ENCODE measurements at places on chromosomes 1 and 21.

GRCh38 chr1:32159189-32159588 lies 20.3 kb upstream of the TXLNA start:
- no peak for DNase-seq

- DNase-seq: no peak
These were observed 7.1 kb downstream of the DMRTA2 start for GRCh38 chr1:50416150-50416527.

DNA sequence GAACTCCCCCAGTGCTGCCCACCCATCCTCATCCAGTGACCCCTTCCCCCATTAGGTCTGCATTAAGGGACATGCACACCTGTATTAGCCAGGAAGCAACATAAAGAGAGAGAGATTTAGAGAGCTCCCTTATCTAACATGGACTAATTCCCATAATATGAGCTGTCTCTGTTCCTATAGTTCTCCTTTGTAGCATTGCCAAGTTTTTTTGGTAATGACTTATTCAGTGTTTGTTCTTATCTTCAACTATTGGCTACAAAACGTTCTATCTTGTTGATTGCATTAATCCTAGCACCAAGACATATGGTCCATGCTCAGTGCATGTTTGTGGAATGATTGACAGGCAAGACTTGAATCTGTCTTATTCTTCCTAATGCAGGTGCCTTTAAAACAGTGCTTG lies 264.0 kb downstream of the ADGRL2 start:
- no peak for DNase-seq

DNA sequence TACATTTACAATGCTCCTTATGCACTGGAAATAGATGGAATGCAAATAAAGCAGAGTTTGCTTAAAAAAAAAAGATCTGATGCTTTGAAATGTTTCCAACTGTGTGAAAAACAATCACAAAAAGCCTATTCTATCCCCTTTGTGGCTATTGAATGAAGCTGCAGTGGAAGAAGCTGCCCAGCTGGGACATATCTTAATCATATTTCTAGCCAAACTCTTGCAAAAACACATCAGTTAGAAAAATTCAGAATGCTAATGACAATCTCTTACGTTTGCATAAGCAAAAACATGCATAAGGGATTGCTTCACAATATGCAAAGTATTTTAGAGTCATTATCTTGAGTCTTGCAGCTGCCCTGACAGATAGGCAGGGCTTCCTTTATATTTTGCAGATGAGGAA lies 526.4 kb upstream of the USP24 start:
- DNase-seq: no peak

DNA sequence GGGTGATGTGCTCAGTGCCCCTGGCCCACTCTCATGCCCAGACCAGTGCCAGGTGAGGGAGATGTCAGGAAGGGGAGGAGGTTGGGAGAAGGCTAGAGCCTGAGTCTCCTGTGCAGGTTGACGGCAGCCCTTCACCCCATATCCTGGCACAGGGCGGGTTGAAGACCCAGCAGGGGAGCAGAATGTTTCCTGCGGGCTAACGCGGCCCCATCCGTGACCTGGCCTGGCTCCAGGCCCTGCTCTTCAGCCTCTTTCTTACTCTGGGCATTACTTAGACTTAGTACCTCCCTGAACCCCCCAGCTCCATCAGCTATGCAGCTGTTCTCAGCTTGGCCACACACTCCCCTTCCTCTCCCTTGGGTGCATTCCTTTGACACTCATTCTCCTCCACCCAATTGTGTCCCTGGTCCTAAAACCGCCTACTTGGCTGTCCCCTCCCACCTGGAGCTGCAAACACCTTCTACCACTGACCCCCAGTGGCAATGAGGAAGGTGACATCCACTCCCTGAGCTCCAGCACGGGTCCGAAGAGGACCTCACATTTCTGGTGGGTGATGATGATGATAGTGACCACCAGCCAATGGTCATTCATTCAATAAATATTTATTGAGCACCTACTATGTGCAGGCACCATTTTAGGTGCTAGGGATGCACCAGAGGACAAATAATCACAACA lies 179.0 kb downstream of the PTPRU start:
- DNase-seq: no peak

DNA sequence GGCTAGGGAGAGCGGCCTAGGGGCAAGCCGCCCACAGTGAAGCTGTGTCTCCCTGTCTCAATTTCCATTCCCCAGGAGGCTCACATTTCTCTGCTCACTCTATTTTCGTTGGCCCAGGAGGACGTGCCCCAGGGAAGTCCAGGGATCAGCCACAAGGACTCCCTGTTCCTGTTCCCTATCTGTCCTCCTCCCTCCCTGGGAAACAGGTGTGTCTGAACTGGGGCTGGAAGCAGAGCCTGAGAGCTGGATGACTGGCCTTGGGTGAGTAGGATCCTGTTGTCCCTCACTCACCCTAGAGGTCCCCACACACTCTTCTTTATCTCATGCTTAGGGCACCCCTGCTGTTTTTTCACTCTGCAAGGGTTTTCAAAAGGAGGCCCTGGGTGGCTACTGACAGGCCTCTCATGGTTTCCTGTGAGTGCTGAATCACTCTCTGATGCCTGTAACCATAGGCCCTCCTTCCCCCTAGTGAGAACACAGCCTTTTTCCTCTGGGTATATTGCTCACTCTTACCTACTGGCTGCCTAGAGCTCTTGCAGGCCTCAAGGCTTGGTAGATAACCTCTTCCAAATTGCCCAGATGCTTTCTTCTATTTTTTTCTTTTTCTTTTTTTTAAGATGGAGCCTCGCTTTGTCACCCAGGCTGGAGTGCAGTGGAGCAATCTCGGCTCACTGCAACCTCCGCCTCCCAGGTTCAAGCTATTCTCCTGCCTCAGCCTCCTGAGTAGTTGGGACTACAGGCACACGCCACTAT lies 3.3 kb upstream of the UTP11 start:
- peak; percentile 71 for DNase-seq

- no peak for DNase-seq
These were observed 59.8 kb upstream of the SLC35F3 start for GRCh38 chr1:233844692-233845091.

DNA sequence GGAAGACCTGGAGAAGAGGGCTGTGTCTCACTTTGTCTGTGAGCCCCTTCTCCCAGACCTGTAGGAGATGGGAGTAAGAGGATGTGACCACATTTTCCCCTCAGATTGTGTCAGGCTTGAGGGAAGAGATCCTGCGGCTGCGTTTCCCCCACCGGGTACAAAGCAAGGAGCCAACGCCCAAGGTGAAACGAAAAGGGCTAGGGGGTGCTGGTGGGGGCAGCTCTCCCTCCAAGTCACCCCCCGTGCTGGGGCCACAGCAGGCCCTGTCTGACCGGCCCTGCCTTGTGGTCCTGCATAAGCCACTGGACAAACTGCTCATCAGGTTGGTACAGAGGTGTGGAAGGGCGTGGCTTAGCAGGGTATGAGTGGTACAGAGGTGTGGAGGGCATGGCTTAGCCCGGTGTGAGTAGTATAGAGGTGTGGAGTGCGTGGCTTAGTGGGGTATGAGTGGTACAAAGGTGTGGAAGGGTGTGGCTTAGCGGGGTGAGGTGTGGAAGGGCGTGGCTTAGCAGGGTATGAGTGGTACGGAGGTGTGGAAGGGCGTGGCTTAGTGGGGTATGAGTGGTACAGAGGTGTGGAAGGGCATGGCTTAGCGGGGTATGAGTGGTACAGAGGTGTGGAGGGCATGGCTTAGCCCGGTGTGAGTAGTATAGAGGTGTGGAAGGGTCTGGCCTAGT lies 30.6 kb downstream of the HYI start:
- DNase-seq: no peak

DNA sequence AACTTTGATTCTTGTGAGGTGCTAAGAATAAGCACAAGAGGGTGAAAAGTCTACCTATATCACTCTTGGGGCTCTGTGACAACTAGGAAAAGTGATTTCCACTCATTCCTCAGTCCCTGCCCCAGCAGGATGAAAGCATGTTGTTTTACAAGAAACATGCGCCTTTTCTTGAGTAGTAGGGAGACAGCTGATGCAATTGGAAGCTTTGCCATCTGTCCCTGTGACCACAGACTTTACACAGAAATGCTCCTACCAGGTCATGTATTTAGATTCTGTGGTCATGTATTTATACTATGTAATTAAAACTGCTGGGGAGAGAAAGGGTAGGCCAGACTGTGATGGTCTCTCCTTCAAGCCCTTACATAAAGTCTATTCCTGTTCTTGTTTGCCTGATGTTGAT lies 445.5 kb downstream of the PTPRC start:
- no peak for DNase-seq

DNA sequence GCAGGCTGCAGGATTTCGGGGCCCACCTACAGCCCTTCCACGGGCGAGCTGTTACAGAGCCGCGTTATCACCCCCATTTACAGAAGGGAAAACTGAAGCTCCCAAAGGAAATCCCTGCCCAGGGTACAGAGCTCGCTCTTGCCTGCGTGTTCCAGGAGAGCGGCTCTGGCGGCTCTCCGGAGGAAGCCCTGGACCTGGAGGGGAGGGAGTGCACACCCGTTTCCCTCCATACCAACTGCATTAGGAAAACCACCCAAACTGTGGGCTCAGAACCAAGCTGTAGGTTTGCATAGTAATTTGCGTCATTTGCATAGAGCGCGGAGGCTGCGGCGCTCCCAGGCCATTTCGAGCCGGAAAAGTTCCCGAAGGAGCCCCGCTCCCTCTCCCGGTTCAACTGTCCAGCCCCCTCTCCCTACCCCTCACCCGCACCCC lies 24.7 kb upstream of the ADGRB2 start:
- DNase-seq: no peak

GRCh38 chr21:44503901-44504399 lies 36.0 kb downstream of the KRTAP10-1 start:
- DNase-seq: no peak

GRCh38 chr21:43571976-43572375 lies 87.3 kb downstream of the HSF2BP start:
- no peak for DNase-seq

- no peak for DNase-seq
These were observed 3.1 kb downstream of the BNIPL start for GRCh38 chr1:151039521-151039920.

DNA sequence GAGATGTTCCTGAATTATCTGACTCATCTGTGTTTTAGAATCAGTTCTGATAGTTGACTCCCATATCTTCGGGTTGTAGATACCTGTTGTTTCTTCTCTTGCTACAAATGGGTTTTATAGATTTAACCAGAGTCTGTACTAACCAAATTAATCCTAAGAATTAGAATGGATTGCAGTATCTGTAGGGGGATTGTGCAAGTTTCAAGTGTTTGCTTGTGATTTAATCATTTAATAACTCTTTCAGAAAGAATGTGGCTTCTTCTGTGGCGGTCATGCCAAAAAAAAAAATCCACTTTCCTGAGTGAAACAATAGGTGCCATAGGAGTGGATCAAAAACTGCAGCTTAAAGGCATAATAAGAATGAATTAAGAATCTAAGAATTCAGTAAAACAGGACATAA lies 9.4 kb downstream of the IPO9 start:
- DNase-seq: no peak

- DNase-seq: no peak
These were observed 189.0 kb upstream of the FGGY start for GRCh38 chr1:59107916-59108315.

GRCh38 chr21:41621513-41621912 lies 113.6 kb upstream of the TMPRSS2 start:
- DNase-seq: no peak

GRCh38 chr1:33818071-33818470 lies 45.8 kb upstream of the HMGB4 start:
- no peak for DNase-seq

DNA sequence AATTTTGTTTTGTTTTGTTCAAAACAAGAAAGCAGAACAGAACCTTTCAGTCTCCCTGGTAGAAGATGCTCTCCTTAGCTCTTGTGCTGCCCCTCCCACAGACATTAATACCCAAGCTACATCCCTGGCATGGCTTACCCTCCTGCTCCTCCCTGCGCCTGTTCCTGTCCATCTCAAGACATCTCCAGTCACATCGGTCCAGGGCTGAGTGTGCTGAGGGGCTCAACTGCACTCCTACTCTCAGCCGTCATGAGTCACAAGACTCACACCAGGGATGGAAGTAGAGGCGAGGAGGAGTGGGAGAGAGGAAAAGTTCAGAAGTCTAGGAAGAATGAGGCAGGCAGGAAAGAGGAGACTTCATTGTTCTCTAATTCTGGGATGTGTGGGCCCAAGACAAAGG lies 9.2 kb upstream of the TACSTD2 start:
- DNase-seq: no peak

GRCh38 chr1:15618655-15619525 lies 1.6 kb downstream of the DDI2 start:
- DNase-seq: no peak

- peak; percentile 35 for DNase-seq
These were observed 80.3 kb upstream of the ARTN start for GRCh38 chr1:43853161-43853921.

DNA sequence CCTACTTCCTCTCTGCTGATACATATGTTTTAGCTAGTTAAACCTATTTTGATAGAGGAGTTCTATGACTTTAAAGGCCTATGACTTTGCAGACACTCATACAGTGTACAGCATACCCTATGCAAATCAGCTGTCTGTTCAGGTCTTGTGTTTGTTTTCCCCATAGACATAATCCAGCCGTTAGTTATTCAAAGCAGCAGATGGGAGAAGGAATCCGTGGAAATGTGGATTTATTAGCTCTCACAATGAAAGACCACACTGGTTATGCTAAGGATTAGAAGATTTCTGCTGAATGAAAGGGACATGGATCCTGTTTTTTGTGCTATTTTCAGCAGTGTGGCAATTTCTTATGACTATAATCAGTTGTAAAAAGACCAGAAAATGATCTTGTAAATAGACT lies 59.8 kb downstream of the MAST2 start:
- no peak for DNase-seq

- DNase-seq: no peak
These were observed 16.4 kb downstream of the RPE65 start for GRCh38 chr1:68433395-68433794.

- no peak for DNase-seq
These were observed 5.6 kb downstream of the AHCTF1 start for GRCh38 chr1:246925997-246926626.

DNA sequence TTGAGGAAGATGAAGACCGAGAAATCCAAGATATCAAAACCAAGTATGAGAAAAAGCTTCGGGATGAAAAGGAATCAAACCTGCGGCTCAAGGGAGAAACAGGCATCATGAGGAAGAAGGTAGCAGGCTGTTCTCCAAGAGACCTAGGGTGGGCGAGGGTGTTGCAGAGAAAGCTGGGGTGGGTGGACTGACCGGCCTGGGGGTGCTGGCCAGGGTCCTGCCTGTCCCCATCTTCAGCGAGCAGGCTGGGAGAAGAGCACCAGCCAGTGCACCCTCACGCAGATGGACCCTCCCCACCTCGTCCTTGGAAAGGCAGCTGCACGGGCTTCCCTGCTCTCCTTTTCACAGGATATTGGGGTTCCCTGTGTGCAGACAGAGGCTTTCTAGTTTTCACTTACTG lies 46.9 kb upstream of the TMEM125 start:
- no peak for DNase-seq

GRCh38 chr1:236794585-236795034 lies 482 bp upstream of the MTR start:
- DNase-seq: no peak

GRCh38 chr1:150154143-150154542 lies 4.4 kb downstream of the PLEKHO1 start:
- DNase-seq: no peak

DNA sequence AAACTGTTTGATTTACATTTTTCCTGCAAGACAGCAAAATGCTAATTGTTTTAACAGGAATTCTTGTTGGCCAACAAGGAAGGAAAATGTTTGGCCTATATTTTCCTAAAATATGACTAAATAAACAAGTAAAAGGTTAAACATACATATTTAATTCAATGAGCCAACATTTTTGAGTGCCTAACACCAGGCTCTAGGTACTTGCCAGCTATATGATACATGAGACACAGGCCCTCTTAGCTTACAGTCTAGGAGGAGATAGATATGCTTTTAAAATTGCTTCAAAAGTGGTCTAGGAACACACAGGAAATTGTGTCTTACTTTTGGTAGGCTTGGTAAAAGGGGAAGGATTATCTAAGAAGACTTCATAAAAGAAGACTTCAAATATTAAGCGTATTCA lies 50.9 kb downstream of the PIGK start:
- DNase-seq: no peak

All from CD8-positive, alpha-beta T cell (primary cell).